ENCODE measurements at places on chromosomes 4 and X. TPM values are rescaled to one million over a fixed set of nuclear protein-coding genes. Genes with fewer than 3 reads are reported as not detected.

Gene STBD1
- total RNA-seq: 2.6 TPM

Gene NUDT10
- 0.81 TPM for total RNA-seq

Gene LRP2BP
- 0.39 TPM for total RNA-seq

Gene SULT1B1
- 55.5 TPM for total RNA-seq

Gene SLC34A2
- not detected for total RNA-seq

Gene NUDT6
- 5.1 TPM for total RNA-seq

Gene DNAAF6
- not detected for total RNA-seq

Gene LDB2
- total RNA-seq: 150 TPM

Gene STK32B
- 16.8 TPM for total RNA-seq

Gene LANCL3
- 0.99 TPM for total RNA-seq
